ENCODE measurements at places on chromosomes 4 and X.

DNA sequence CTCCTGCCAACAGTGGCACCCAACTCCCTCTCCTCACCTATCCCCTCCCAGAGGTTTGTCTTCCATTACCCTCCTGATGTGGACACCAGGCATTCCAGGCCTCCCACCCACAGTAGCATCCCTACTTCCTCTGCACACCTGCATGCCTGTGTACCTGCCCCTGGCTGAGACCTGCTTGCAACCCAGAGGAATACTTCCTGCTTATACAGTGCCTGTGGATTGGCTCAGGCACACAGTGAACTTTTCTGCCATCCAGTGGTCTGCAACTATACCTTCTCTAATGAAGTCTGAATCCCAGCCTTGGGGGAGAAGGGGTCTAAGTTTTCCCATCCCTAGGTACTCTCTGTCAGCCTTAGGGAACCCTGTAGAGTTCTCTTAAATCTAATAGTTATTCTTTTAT is 169.9 kb downstream of the IQCM start:
- no peak for DNase-seq

DNA sequence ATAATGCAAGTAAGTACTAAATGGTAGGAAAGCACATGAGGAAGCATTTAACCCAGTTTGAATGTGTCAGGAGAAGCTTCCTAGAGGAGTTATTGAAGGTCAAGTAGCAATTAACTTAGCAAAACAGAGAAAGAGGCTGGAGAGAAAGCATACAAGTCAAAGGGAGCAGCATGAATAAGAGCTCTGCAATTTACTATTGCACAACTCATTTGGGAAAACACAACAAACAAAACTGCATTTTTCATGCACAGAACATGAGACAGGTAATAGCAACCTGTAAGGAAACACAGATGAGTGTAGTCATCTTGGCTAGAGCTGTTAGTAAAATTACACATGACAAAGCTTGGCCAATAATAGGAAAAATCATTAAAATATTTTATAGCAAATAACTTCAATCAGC is 538.1 kb downstream of the PPP4R3C start:
- DNase-seq = no peak

GRCh38 chr4:2354760-2355159 is 63.7 kb downstream of the ZFYVE28 start:
- no peak for DNase-seq

DNA sequence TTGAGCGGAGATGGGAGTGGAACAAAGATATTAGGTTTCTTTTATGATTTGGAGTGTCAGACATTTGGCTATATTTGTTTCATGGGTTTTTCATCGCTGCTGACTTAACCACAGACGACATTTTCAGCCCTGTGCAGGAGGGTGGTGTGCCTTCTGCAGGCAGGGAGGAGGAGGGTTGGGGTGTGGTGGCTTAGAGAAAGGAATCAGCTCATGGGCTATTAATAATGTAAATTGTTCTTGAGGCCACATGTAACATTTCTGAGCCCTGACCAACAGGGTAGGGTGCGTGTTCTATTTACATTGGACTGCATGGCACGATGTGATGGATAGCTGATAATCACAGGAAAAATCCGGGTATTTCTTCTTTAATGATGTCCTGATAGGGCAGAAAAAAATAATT is 67.6 kb downstream of the POLA1 start:
- no peak for DNase-seq

- DNase-seq = no peak
Observed at GRCh38 chr4:33073811-33074210, 2353.6 kb downstream of the PCDH7 start.

DNA sequence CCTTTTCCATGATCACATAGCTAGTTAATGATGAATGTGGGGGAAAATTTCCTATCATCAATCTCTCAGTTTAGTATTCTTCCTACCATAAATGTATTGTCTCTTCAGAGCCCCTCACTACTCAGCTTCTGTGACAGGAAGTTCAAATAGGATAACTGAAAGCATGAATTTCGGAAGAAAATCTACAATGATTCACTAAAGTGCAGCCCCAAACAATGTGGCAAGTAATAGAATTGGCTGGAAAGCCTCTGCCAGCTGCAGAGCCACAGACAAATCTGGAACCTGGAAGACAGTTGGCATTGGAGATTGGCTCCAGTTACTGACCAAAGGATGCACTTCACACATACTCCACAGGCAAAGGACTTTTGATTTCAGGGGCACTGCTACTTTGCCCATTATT is 35.2 kb downstream of the EGF start:
- DNase-seq = no peak

- no peak for DNase-seq
Observed at GRCh38 chr4:108502356-108502755, 118.0 kb upstream of the RPL34 start.

DNA sequence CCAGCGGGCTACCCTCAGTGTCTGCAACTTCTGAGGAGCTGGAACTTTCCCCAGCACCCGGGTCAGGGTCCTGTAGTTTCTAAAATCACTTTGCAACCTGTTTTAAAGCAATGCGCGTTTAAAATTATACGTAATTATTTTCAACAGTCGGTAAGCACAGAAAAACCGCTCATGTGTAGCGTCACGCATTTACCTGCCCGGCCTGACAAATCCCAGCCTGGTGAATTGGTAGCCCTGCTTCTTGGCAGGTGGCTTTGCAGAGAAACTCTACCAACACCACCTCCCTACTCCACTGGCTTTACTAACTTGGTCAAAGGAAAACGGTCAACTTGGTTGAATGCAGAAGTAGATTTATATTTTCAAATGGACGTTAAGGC is 640 bp downstream of the BANK1 start:
- DNase-seq = no peak

DNA sequence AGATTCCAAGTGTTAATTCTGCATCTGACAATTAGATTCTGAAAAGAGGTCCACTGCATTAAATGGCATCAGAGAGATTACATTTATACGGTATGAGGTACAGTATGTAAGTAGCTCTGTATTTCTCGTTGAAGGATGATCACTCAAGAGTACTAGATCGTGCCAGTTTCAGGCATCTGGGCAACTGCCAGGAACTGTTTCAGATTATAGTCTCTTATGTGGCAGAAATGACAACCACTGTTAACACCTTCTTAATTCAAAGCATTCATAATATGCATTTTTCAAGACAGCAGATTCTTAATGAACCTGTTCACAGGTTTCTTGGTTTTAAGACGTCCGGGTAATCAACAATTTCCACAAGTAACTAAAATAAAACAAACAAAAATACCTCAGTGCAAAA is 1.6 kb downstream of the ANKRD50 start:
- DNase-seq = no peak

- DNase-seq = no peak
Observed at GRCh38 chr4:140252141-140252741, 98.3 kb upstream of the MAML3 start.

DNA sequence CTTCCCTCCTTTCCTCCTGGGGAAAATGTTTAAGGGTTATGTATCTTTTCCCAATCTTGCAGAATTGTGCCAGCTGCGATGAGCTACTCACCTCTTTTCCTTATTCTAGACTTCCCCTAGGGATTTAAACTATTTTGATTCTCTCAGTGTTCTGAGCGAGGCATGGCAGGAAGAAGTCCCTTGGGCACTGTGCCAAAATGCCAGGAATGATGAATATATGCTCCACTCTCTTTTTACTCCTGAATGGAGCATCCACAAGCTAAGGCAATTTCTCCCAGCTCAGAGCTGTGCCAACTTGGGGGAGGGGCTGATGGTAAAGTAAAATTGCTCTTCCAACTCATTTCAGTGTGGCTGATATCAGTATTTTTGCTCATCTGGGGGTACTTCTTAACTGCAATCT is 4.0 kb upstream of the C4orf17 start:
- no peak for DNase-seq

DNA sequence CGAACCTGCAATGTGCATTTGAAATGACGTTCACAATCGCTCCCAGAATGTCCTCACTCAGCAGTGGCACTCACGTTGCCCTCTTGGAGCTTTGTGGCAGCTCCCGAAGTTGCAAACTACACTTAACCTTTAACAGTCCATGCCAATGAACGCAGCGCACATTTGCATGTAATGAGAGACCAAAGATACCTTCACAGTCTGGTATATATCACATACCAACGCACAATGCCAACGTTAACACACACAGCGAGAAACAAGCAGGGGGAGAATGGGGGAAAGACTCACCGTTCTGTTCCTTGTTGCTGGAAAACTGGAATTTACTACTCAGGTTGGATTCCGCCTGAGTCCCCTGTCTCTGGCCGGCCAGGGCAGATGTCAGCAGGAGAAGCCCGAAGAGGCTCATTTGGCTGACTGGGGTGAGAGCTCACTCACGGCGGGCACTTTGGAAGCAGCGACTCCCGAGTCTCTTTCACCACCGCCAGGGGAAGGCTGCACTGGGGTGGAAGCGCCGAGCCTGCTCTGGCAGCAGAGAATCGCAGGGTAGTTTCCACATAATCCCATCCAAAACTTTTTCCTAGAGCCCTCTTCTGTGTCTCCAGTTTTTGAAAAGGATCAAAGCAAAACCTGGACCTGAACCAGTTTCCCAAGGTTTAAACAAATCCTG is 966 bp downstream of the PDGFC start:
- DNase-seq = no peak

DNA sequence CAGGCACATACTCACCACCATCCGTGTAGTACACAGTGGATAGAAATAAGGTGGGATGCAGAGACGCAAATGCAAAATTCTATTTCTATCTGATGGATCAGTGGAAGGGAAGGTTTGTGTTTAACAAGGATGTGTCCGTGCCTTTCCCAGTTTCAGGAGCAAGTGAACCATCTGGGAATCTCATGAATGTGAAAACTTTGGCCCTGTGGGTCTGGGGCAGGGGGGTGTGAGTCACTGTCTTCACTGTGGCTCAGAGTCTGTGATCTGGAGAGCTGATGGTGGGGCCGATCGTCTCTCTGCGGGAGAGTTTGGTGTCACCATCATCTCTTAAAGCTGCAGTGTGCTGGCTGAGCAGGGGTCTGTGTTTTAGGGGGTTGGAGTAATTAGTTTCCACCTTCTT is 179.3 kb upstream of the STS start:
- DNase-seq = no peak

DNA sequence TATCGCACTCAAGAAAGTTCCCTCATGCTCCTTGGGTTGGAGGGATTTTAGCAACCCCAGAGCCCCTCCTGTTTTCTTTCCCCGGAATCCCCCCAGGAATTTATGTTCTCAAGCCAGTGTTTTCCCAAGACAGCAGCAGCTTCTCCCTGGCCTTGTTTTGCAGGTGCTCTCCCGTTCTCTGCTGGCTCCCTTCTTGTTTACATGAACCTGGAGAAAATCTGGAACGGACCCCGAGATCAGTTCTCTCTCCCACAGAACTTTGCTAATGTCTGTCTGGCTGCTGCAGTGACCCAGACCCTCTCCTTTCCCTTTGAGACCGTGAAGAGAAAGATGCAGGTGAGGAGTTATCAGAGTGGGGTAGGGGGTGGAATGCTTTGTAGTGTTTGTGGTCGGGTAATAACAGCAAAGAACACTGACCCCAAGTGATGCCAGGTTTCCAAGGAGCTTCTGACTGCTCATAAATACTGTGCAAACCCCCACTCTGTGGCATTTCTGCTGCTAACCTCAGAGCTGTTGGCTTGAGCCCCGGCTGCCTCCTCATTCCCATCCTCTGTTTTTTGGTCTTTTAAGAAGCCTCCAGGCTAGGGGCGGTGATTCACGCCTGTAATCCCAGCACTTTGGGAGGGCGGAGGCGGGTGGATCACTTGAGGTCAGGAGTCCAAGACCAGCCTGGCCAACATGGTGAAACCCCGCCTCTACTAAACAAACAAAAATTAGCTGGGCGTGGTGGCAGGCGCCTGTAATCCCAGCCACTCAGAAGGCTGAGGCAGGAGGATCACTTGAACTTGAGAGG is 11.1 kb downstream of the SLC25A43 start:
- DNase-seq = no peak

GRCh38 chrX:148024425-148025148 is 43.5 kb downstream of the FMR1NB start:
- no peak for DNase-seq

- DNase-seq = no peak
Observed at GRCh38 chrX:20967725-20968124, 406.5 kb upstream of the CNKSR2 start.

- DNase-seq = no peak
Observed at GRCh38 chr4:88527787-88528186, 4.2 kb upstream of the PYURF start.

DNA sequence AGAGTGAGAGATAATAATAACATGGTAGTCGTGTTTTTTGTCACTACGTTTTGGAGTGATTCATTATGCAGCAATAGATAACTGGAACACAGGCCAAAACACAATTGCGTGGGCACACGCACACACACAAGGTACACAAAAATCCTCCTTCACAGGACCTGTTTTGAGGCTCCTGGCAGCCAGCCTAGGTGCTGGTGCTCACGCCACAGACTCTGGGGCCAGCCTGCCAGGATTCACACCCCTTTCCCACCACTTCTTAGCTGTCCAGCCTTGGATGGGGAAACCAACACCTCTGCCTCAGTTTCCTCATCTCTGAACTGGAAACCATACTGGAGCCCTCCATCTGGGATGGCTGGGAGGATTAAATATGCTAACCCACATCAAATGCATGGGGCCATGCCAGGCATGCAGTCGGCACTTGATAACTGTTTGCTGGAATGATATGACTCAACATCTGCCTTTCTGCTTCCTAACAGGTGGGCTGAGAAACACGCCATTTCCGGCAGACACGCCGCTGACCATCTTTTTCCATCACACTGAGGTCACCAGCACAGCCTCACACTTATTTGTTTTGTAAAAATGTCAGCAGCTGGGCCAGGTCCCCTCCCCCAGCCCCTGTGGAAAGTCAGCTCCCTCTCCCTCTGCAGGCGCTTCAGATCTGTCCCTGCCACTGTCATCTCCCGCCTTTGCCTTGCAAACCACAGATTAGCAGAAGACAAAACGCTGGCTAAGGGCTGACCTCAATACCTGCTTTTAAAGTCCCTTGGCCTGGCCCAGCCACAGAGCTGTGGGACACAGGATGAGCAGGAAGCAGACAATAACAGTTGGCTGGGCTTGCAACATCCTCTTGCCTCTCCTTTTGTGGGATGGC is 237.5 kb downstream of the BCOR start:
- no peak for DNase-seq

- no peak for DNase-seq
Observed at GRCh38 chrX:77776659-77777058, 9.4 kb downstream of the ATRX start.

All from thoracic aorta (tissue), 2 donors.